Activated CD4-positive, alpha-beta memory T cell treated with anti-CD3 and anti-CD28 coated beads, Interleukin-2, amount 10 ng/mL, durations not matched to agents 7 days and 5 days (primary cell): ENCODE measurements at places on chromosomes 7 and 10. TPM values are rescaled to one million over a fixed set of nuclear protein-coding genes. Genes with fewer than 3 reads are reported as not detected.

NUDT13 gene
- 1.6 TPM for total RNA-seq

GCK gene
- not detected for total RNA-seq

DNA sequence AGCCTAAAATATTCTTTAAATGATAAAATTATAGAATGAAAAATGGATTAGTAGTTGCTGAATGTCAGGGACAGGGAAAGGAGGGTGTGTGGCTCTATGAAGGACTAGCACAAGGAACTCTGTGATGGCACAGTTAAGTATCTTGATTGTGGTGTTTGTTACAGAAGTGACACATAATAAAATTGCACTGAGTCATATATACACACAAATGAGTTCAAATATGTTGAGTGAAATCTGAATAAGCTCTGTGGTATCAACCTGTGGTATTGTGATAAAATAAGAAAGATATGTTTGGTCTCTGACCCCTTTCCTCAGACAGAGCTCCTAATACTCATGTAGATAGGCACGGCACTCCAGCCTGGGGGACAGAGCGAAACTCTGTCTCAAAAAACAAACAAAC is 181.5 kb upstream of the TRIM24 start:
- DNase-seq = no peak

DNA sequence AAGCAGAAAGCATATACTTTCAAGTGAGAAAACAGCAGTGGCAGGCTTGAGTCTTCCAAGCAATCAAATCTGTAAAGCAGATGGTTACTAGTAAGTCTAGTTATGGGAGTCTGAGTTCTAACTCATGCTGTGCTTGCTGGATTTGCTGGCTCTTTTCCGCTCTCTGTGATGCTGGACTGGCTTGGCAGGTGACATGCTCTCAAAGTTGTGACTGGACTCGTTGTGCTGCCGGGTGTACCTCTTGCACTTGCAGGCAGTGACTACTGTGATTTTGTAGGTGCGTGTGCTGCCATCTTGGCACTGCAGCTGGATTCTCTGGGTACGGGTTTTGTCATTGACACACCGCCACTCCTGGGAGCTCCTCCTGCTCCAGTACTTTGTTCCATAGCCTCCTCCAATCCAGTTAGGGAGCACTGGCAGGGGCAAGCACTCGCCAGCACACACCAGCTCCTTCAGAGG is 3.1 kb downstream of the SOSTDC1 start:
- DNase-seq = no peak

DNA sequence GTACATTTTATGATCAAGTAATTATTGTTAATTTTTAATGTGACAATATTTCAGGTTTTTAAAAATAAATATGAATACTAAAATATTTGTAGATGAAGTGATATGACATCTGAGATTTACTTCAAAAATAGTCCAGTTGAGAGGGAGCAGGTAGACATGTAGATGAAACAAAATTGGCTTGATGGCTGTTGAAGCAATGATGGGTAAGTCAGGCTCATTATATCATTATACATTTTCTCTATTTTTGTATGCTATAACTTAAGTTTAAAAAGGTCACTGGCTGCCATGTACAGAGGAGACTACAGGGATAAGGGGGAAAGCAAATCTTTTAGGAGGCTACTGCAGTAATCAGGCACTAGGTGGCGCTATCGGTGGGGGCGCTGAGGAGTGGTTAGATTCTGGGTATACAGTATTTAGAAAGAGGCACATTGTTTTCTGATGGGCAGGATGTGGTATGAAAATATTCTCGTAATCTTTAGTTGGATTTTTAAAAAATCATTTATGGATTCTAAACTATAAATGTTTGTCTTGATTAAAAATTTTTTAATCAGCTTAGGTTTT is 189.8 kb upstream of the IMMP2L start:
- DNase-seq = peak; percentile 67

PPP1R17 gene
- not detected for total RNA-seq

GRCh38 chr10:2898509-2898860 is 168.9 kb upstream of the PFKP start:
- DNase-seq = no peak

MYL7 gene
- not detected for total RNA-seq

GRCh38 chr10:119860866-119861607 is 11.6 kb downstream of the MCMBP start:
- no peak for DNase-seq

- DNase-seq = no peak
Observed at GRCh38 chr7:142908921-142909890, 23.7 kb upstream of the TRPV6 start.

DNA sequence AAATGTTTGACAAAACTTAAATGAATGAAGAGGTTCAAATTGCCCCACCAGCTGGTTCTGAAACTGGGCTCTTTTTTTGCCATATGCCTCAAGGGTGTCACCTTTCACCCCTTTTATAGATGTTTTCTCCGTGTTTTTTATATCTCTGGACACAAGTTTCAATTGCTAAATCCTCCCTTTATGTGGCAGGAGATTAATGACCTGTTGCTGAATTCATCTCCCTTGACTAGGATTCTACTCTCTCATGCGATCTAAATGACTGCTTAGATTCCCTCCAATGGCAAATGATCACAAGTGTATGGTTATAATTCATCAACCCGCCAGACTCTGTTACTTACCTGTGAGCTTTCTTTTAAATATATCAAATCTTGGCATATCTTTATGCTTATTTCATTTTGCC is 677.0 kb upstream of the POT1 start:
- no peak for DNase-seq

- DNase-seq = peak; percentile 54
Observed at GRCh38 chr10:72272689-72273409, 875 bp upstream of the DDIT4 start.

GALNT17 gene
- total RNA-seq = not detected

DNA sequence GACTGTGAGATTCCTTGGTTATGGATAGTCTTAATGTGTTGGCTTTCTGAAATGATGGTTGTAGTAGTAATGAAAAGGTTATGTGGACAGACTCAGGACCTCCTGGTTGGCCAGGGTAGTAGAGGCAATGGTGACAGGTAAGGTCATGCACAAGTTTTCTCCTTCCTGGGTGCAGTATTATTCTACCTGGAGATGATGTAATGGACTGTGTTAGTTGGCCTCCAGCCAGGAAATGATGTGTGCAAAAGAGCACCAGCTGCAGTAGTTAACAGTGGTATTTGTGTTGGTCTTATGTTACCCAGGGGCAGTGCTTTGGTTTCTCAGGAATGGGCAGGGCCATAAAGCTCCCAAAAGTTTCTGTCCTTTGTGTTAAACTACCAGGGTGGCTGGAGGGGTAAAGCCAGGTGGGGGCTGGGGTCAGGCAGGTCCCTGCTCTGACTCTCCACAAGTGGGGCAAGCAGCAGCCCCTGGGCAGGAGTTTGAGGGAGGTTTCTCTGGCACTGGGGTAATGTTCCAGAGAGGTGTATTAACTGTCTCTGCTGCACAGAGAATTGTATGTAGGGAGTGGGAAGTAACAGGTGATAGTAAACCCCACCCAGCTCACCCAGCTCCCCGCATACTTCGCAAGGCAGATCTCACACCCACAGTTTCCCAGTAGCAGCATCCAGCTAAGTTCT is 36.3 kb downstream of the GPR22 start:
- peak; percentile 23 for DNase-seq

- DNase-seq = peak; percentile 78
Observed at GRCh38 chr10:73997461-73997786, 492 bp upstream of the VCL start.

DNA sequence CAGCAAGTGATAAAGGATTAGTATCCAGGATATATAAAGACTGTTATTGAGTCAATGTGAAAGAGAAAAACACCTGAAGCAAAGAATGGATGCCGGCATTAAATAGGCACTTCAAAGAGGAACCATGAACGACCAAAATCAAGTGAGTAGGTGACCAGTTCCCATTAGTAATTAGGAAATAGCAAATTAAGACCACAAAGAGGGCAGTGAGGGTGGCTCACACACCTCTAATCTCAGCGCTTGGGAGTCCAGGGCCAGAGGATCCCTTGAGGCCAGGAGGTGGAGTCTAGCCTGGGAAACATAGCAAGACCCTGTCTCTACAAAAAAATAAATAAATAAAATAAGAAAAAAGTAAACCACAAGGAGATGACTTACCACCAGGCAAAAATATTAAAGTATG is 1.5 kb upstream of the ANTXRL start:
- no peak for DNase-seq

CTNNA3 gene
- 0.78 TPM for total RNA-seq

DPP6 gene
- not detected for total RNA-seq

DNA sequence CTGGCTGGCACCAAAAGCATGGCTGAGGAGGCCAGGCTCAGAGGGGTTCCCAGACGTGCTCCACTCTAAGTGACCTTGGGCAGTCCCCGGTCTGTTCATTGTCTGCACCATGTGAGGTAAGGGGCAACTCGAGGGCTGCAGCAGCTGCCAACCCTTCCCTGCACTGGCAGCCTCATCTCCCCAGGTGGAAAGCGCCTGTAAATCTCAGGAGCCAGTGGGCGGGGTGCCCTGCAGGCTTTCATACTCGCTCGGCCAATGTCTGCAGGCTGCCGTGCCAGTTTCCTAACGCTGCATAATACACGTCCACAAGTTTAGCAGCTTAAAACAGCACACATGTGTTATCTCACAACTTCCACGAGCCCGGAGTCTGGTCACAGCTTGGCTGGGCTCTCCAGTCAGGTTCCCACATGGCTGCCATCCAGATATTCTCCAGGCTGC is 12.6 kb upstream of the GDF10 start:
- DNase-seq = no peak

TRIM74 gene
- 1.9 TPM for total RNA-seq

DNA sequence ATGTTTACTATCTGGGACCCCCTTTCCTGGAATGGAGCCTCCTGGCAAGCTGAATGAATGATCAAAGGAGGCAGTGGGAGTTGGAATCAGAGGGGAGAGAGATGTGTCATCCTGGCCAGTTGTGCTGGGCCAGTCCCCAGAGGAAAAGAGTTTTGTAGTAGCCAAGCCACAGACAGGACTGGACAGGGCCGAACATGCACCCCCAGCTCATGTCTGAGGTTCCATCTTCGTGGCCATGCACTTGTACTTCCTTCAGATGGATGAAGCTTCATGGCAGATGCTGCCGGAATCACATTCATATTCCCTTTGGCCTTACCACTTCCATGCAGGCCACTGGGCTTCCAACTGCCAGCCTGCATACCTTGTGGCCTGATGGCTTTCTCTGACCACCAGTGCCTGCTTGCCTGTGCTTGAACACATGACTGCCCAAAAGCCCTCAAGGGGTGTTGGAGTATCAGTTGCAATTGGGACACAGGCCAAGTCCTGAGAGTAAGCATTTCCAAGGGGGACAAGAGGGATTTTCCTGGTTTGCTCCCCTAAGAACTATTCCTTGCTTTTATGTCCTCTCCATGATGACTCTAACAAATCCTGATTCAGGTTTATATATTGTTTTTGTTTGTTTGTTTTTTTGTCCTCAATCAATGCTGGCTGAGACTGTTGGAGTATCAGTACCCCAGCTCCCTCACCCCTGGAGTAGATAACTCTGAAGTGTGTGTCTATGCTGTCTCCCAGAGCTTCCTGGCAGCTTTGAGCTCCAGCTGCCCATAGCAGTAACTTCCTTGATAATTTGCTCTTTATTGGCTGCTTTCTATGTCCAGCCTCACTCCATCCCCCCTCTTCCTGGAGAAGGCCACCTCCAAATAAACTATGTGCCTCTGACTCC is 63.6 kb downstream of the TMEM130 start:
- no peak for DNase-seq

- no peak for DNase-seq
Observed at GRCh38 chr7:101582971-101583370, 46.1 kb downstream of the MYL10 start.

ENTPD1 gene
- 29.7 TPM for total RNA-seq

GRCh38 chr7:67621704-67622103 is 625.1 kb downstream of the TYW1 start:
- no peak for DNase-seq

DNA sequence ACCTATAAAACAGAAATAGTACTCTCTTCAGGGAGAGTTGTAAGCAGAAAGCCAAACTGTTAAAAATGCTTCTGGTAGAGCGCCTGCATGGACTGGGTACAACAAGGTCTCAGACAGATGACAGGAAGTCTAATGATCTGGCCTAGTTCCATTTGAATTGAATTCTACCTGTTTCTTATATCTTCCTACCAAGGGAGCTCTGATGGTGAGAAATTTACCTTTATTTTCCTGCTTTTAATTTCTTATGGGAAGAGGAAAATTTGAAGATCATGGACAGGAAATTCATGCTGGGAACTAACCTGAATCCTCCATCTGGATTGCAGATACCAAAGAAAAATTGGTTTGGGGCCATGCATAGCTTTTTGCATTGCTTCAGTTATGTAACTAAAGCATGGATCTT is 63.3 kb downstream of the BMPER start:
- DNase-seq = no peak

GOLGA7B gene
- total RNA-seq = 10.5 TPM

CYP2C19 gene
- 0.13 TPM for total RNA-seq

DNA sequence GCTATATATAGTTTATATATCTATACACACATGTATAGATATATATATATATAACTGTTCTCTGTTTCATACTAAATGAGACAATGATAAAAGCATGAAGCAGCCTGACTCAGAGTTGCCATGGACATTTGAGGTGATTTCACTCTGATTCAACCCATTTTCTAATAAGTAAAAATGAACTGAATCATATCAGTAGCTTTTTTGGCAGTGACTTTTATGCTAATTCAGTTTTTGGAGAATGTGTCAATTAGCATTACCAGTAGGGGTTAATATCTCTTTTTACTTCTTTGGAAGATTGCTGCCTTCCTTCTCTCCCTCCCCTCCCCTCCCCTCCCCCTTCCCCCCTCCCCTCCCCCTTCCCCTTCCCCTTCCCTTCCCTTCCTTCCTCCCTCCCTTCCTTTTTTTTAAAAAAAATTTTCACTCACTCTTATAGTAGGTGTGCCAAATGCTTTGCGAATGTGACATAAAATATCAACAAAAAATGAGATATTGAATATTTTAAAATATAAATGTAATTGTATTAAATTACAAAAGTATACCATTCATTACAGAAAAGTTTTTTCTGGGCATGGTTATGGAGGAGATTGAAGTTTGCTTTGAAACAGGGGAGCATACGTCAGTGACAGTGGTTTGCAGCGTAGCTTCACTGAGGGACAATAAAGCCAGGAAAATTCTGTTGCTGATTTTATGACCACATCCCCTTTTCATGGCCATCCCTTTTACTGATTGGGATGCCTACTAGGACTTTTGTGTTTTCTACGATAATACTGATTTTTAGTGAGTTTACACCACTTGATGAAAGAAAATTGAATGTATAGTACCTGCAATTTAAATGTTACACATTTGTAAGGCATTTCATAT is 64.0 kb upstream of the KLF6 start:
- DNase-seq = no peak

ZNF736 gene
- 22.5 TPM for total RNA-seq

- DNase-seq = no peak
Observed at GRCh38 chr7:39683216-39683845, 60.0 kb downstream of the RALA start.

GRID2IP gene
- total RNA-seq = 0.15 TPM

DNA sequence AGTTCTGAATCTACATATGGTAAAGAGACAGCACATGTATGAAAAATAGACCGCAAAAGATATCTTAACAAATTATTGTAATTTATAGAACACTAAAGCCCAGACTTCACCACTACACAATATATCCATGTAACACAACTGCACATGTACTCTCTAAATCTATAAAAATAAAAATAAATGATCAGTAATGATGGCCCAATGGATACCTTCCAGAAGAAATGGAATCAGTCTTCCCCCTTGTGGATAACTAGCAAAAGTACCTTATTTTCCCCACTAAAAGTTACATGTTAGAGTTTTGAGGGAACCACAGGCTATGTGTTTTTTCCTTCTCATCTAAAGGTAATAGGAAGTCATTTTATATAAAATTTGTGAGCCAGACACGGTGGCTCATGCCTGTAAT is 25.7 kb downstream of the C7orf25 start:
- DNase-seq = no peak
